ENCODE measurements at places on chromosomes 5 and 9. TPM values are rescaled to one million over a fixed set of nuclear protein-coding genes. Genes with fewer than 3 reads are reported as not detected.
A peak's percentile ranks its signal among the peaks of the same experiment; 100 is the strongest.

The OTULINL gene
- 3.8 TPM for total RNA-seq

The MEIKIN gene
- total RNA-seq, result not detected

The NR6A1 gene
- 1.7 TPM for total RNA-seq

The SH3TC2 gene
- total RNA-seq, result 37.2 TPM

The ZNF300 gene
- 10.5 TPM for total RNA-seq

The SREK1 gene
- total RNA-seq, result 118 TPM

GRCh38 chr5:66565878-66566277, 30.3 kb upstream of the MAST4 start:
- no peak for DNase-seq

- no peak for DNase-seq
Observed at GRCh38 chr9:6909181-6909580, 151.4 kb downstream of the KDM4C start.

GRCh38 chr5:65938256-65938655, 11.9 kb downstream of the ERBIN start:
- DNase-seq, result no peak

DNA sequence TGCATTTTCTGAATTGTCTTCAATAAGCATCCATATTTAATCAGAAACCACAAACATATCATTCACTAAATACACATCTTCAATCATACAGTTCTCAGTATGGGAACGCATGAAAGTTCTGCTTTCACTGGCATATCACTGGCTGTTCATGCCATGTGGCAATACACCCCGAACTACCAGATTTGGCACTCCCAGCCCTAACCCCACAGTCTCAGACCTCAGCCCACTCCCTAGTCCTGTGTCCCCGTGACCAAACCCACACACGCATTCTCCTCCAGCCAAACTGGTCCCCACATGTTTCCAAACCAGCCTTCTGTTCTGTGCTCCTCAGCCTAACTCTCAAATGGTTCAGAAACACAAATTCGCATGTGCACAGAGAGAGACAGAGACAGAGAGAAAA, 20.6 kb downstream of the KCNMB1 start:
- no peak for DNase-seq

DNA sequence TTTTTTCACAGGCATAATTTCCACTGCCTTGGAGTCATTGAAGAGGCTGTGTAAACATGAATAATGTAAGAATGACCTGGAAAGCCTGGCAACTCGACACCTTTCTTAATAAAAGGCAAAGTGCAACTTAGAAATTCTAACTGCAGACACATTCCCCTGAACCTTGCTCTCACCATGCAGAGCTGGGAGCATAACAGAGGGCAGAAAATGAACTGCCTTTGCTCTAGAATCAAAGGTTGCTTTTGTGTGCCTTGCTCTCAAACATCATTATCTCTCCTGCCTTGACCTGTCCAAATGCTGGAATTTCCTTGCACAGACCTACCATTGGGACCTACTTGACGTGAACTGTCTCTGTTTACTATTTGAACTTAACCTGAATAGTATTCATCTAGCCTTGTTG, 462.0 kb upstream of the ZNF462 start:
- DNase-seq, result no peak

- DNase-seq, result no peak
Observed at GRCh38 chr5:2039180-2039531, 156.4 kb upstream of the IRX4 start.

DNA sequence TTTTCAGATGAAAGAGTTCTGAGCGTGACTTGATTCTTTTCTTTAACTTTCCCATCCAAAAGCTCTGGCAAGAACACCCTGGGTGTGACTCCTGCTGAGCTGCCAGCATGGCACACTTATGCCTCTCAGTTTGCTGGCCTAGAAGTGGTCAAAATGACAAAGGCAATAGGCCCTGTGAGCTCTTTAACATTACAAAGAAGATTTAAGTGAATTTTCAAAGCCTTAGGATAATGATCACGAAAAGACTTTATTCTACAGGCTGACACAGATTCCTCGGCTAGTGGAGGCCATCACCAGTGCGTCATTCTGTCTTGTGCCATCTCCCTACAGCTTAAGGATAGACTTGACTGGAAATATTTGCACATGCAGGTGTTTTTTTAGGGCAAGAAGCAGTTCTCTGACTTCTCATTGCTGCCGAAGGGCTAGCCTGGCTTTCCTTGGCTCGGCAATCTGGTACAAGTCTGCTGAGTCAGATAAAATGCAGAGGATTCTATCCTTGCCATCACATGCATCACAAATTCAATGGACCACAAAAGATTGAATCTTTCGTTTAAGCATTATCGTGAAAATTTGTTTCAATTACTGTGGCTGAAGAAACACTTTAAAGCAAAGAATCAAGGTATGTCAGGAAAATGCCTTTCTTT, 311.5 kb downstream of the COX7C start:
- DNase-seq, result no peak

DNA sequence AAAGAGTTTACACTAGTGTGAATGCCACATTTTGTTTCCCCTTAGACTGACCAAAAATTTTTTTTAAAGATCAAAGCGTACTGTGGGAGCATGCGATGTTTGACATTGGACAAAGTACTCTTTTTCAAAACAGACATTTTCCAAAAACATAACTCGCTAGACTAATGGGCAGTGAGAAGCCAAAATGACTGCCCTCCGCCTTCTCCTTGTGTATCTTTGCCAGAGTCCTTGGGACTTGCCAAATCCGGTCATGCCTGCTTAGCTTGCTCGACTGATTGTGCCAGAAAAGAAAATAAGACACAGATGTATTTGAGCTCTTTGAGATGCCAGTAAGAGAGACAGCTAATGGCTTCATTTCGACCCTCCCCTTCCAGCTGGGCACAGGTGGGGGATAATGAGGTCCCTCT, 157.5 kb downstream of the MAPKAP1 start:
- DNase-seq, result no peak

GRCh38 chr5:83683836-83684235, 36.8 kb downstream of the HAPLN1 start:
- no peak for DNase-seq

GRCh38 chr5:316210-317085, 5.1 kb upstream of the AHRR start:
- DNase-seq, result no peak

- DNase-seq, result no peak
Observed at GRCh38 chr5:132425975-132426524, 56.5 kb downstream of the SLC22A5 start.

GRCh38 chr5:130055572-130055971, 151.3 kb downstream of the CHSY3 start:
- DNase-seq, result no peak

GRCh38 chr9:100377015-100377414, 24.3 kb upstream of the TEX10 start:
- DNase-seq, result no peak

DNA sequence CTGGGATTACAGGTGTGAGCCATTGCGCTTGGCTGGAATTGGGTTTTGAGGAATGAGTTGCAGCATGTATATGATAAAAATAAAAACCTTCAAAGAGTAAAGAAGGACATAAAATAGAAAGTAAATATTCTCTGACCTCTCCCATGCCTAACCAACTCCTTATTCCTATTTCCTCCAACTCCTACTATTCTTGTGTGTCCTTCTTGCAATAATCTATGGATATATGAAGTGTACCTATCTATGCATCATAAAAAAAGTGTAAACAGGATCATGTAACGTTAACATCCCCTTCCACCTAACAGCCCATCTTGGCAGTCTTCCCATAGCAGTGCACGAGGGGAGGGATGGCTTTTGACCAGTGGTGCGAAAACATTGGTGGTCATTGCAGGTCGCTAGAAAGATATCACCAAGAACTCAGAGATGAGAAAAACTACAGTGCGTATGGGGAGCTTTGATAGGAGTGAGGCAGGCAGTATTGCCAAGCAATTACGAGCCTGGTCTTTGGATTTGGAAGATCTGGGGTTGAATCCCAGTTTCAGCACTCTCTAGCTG, 69.9 kb downstream of the PPARGC1B start:
- no peak for DNase-seq

DNA sequence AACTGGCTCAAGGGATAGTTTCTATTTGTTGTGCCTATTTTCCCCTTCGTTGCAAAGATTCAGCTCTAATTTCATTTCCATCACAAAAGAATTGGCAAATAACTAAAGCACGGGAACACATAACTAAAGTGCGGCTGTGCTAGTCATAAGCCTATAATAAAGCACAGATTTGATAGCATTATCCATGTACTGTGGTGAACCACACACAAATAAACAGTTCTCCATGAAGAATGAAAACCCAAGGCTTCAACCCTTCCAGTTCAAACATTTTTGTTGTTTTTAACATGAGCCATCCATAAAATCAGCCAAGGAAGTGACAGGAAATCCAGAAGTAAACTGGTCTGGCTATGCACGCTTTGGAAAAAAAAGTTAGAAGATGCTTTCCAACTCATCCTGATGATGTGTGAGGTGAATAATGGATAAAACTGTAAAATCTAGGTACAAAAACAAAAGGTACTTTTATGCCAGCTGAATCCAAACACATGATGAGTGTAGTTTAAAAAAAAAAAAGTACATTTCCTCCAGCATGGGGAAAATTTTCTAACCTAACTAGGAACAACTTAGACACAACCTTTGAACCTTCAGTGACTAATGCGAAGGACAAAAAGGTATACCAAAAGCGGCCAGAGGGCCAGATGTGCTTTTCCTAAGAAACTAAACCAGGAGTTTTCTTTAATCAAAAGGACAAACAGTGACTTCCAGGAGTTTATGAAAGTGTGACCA, 10.2 kb downstream of the ZNF608 start:
- DNase-seq, result no peak

GRCh38 chr9:107488375-107489143, 1.0 kb downstream of the KLF4 start:
- peak; percentile 76 for DNase-seq

Data from tibial nerve (tissue), 4 donors.